T-cell (primary cell): ENCODE measurements at places on chromosomes 4 and X. TPM values are rescaled to one million over a fixed set of nuclear protein-coding genes. Genes with fewer than 3 reads are reported as not detected.

DNA sequence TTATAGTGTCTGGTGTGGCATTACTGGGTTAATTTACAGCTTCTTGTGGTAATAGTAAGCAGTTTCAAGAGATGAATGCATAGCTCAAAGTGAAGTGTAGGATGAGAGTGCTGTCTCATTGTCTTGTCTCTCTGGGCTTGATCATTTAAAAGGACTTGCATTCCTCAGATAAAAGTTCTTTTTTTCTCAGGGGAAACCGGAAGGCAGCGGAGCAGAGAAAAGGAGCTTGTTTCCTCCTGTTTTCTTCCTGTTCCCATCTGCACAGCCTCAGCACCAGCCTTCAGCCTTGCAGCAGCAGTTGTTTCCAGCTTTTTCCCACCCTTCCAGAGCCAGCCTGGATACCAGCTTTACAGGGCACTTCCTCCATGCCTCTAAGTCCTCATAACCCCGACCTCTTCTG, 61.4 kb upstream of the LGI2 start:
- DNase-seq: no peak

DNA sequence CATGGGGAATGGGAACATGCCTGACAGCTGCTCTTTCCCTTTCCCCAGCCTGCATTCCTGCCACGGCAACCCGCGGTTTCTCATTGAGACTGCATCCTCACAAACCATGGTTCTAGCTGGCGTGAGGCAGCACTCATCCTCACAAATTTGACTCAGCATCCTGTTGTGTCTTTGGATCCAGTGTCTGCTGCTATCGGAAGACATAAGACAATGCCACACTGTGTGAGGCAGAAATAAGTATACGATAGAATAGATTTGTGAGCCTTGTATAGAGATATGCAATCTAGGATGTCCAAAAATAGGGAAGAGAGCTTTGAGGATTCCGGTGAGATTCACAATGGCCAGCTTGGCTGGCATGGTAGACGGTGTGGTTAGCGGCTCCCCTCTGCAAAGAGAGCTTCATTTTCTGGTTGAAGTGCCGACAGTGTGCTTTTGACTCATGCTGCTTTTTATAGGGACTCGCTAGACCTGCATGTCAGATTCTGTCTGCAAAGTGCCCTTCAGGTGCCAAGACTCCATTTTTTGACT, 161.3 kb upstream of the PSAPL1 start:
- DNase-seq: no peak

GRCh38 chrX:130676861-130677260, 226.1 kb downstream of the ENOX2 start:
- no peak for DNase-seq

DNA sequence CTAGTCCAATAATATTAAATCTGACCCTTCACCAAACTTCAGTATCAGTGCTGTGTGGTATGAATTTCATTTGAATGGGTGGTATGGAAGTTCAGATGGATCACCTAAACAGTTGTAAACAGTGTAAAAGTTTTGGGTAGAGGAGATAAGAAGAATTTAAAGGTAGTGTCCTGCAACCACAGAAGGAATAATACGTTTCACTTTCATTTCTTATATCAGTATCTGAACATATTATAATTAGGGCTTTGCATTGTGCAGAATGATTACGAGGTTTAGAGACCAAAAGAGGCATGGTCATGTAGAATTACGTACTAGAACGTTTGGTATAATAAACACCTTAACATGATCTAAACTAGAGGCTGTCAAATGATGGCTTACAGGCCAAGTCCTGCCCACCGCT, 116.1 kb downstream of the PDLIM5 start:
- DNase-seq: no peak

- no peak for DNase-seq
Observed at GRCh38 chr4:139603576-139604410, 47.8 kb upstream of the SETD7 start.

GRCh38 chrX:47196098-47196497, 2.5 kb downstream of the UBA1 start:
- DNase-seq: no peak

- no peak for DNase-seq
Observed at GRCh38 chr4:28402751-28403150, 1542.1 kb downstream of the STIM2 start.

DNA sequence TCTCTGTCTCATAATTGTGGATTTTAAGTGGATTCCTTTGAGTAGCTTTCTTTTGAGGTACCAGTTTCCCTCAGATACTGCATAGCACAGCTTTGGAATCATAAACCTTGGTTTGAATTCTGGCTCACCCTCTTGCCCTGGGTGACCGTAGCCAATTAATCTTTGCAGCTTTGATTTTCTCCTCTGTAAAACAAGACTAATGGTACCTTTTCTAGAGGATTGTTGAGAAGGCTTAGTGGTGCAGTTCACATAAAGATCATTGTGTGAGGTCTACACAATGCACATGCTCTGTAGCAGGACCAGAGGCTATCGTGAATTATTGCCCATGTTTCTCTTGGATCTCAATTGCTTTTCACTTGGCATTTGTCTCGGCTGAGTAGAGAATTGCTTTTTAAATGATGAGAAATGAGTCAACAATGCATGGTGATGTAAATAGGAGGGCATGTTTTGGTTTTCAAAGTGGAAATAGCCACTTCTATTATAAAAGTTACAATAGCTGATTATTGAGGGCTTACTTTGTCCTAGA, 47.9 kb downstream of the TMEM131L start:
- no peak for DNase-seq

GRCh38 chr4:141706445-141706844, 70.1 kb downstream of the IL15 start:
- DNase-seq: no peak

- DNase-seq: no peak
Observed at GRCh38 chr4:85747882-85748491, 273.0 kb downstream of the ARHGAP24 start.

- no peak for DNase-seq
Observed at GRCh38 chr4:8647094-8647570, 54.6 kb downstream of the CPZ start.

- no peak for DNase-seq
Observed at GRCh38 chrX:150159537-150159936, 203.6 kb upstream of the MAMLD1 start.

- DNase-seq: no peak
Observed at GRCh38 chrX:41666251-41666650, 22.5 kb upstream of the GPR34 start.

DNA sequence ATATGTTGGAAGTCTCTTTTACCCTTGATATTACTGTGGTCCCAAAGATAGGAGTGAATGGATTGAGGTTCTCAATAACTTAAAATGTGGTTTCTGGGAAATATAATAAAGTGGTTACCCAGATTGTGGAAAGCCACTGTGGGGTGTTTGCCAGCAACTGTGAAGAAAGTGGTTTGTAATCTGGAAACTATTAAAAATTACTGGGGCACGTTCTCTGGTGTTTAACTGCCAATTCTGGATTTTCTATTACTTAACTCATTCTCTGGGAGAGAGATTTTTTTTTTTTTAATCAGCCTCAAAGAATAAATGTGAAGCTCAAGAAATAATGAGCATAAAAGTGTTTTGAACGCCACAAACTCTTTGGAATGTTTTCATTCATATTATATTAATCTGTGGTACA, 4.9 kb upstream of the CXCL6 start:
- no peak for DNase-seq

DNA sequence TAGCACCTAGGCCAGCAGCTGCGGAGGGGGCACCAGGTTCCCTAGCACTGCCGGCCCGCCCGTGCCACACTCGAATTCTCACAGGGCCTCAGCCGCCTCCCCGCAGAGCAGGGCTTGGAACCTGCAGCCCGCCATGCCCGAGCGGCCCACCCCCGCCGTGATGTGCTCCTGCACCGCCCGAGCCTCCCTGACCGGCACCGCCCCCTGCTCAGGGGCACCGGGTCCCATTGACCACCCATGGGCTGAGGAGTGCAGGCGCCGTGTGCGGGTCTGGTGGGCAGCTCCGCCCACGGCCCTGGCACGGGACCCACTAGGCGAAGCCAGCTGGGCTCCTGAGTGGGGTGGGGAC, 35.4 kb upstream of the ENPP6 start:
- no peak for DNase-seq

GRCh38 chr4:84574069-84574720, 8.7 kb upstream of the CDS1 start:
- DNase-seq: no peak

GRCh38 chr4:183985786-183986185, 80.7 kb downstream of the STOX2 start:
- no peak for DNase-seq

- DNase-seq: no peak
Observed at GRCh38 chr4:138090150-138090917, 151.8 kb downstream of the SLC7A11 start.

DNA sequence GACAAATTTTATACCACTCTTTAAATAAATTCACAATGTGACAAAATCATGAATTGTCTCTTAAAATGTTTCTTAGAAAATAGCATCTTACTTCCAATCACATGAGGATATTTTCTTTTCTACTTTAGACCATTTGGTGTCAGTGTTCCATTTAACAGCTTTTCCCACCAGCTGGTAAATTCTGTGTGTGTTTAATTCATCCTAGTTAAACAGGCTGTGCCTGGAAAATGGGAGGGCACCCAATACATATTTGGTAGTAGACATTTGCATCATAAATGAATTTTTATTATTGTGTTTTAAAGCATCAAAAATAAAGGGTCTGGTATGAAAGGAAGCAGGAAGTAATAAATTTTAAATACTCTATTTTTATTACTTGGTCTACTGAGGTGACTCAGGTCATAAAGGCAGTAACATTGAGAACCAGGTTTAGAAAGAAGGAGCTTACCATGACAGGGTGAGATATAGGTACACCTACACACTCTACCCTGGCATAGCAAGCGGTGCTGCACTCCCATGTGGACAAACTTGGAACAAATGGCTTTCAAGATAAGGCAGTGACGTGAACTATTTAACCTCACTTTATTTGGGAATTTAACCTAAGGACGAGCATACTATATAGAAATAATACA, 344.5 kb downstream of the BMPR1B start:
- DNase-seq: no peak

DNA sequence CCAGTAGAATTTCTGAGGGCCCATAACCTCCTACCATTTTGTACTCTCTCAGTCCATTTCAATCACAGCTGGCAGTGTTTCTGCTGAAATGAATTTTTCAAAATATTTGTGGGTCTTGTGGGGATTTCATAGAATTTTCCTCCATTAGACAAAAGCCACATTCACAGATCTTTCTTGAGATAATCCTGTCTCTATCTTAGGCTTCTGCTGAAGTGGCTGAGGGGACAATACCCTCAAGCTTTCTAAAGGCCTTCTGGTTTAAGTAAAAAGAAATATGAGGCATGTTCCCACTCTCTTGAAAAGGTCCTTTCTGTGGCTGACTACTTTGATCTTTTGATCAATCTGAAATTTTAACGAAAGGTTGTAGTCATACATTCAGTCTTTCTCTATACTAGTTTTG, 1930.0 kb upstream of the AGA start:
- no peak for DNase-seq

GRCh38 chr4:159266981-159267868, 164.3 kb downstream of the RAPGEF2 start:
- DNase-seq: no peak

DNA sequence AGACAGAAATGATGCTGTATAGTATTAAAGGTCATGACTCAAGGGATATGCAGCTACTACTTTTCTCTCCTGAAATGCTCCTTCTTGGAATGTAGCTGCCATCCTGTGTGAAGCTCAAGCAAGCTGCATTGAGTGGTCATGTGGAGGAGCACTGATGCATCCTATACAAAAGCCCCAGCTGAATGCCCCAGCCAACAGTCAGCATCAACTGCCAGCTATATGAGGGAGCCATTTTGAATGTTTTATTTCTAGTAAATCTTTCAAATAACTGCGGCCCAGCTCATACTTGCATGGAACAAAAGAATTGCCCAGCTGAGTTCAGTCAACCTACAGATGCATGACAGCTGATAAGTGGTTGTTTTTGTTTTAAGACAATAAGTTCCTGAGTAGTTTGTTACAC, 165.0 kb upstream of the GEMIN8 start:
- no peak for DNase-seq

- no peak for DNase-seq
Observed at GRCh38 chr4:166499820-166500219, 626.8 kb downstream of the TLL1 start.

DNA sequence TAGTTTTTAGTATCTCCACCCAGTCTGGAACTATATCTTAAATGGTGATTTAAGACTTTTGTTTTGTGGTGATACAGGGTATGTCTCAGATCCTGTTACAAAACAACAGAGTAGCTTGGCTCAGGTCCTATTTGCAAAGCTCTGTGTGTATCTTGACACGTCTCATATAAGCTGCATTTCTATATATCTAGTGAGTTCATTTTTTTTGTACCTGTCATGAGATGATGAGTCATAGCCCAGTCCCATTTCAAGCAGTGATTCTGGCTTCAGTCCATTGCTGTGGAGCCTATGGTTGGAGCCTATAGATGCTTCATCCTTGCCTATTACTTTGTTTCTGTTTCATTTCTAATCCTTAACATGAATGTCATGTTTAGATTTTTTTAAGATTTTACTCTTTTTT, 23.0 kb downstream of the GRXCR1 start:
- no peak for DNase-seq

GRCh38 chrX:69546417-69546816, 42.3 kb downstream of the NALF2 start:
- DNase-seq: no peak

DNA sequence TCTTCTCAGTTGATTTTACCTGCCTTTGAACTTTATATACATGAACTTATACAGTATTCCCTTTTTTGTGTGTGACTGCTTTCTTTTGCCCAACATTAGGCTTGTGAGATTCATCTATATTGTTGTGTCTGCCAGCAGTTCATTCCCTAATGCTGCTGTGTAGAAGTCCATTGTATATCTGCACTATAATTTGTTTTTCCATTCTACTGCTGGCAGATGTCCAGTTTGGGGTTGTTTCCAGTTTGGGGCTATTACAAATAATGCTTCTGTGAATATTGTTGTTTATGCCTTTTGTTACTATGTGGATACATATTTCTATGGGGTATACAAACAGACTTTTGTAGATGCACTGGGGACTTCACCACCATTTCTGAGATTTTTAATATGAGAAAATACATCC, 268.4 kb downstream of the DCTD start:
- DNase-seq: no peak

DNA sequence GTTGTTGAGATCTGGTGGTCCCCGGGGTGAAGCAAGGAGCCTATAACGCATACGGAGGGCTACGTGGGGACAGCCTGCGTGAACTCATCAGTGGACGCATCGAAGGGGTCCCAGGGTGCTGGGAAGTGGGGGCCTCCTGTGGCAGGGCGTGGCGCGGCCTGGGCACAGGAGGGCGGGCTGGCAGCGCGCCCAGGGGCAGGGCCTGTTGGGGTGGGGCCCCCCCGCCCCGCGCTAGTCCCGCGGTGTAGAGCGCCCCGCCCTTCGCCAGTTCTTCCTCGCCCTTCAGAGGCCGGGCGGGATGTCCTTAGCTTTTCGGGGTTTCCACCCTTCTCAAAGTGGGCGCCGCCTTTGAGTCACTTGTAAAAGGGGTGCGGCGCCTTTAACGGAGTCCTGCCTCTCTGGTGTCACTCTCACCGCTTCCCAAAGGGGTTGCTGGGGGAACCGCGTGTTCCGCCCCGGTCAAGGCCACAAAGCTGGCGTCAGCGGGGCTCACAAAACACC, 632 bp downstream of the PLP2 start:
- DNase-seq: no peak

GRCh38 chr4:93289831-93290230, 538.7 kb upstream of the ATOH1 start:
- no peak for DNase-seq

SYTL4 gene
- total RNA-seq: 0.82 TPM

STATH gene
- total RNA-seq: not detected

PAK3 gene
- total RNA-seq: 1.4 TPM

MAGIX gene
- total RNA-seq: 1.6 TPM

UCP1 gene
- not detected for total RNA-seq

GUCY1B1 gene
- 0.12 TPM for total RNA-seq

NUP54 gene
- total RNA-seq: 39.6 TPM

GPM6B gene
- total RNA-seq: not detected
